Activated CD4-positive, alpha-beta T cell treated with anti-CD3 and anti-CD28 coated beads, Interleukin-2, amount 10 ng/mL, durations not matched to agents 24 days and 14 days (primary cell): ENCODE measurements at places on chromosomes 3 and 15. TPM values are rescaled to one million over a fixed set of nuclear protein-coding genes. Genes with fewer than 3 reads are reported as not detected.

The ITGA11 gene
- 2.1 and 3.1 TPM in 2 replicates for total RNA-seq

The GTF2E1 gene
- 25.9 and 27.8 TPM in 2 replicates for total RNA-seq

The PLA2G4D gene
- not detected in 2 replicates for total RNA-seq

The TTC23 gene
- total RNA-seq: 4.7 and 6.0 TPM in 2 replicates

The GUCA1C gene
- not detected in 2 replicates for total RNA-seq

The DPPA2 gene
- total RNA-seq: not detected in 2 replicates

The EPHA3 gene
- total RNA-seq: not detected in 2 replicates
